ENCODE measurements at places on chromosomes 1 and 21.

DNA sequence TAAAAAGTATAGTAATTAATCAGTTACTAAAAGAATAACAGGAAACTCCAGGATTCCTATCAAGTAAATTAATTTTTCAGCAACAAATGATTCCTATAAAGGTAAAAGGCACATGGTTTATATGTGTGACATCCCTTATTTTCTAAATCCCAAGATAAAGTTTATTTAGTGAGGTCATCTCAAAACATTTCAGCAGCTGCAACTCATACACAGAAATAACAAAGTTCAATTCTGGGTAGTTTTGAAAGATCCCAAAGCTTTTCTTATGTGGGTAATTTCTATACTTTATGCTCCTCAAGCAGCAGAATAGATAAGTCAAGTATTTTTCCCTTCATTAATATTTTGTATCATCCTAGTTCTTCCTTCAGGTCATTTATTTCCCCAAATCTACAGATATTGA lies 117.7 kb downstream of the EIF4G3 start:
- no peak for DNase-seq

DNA sequence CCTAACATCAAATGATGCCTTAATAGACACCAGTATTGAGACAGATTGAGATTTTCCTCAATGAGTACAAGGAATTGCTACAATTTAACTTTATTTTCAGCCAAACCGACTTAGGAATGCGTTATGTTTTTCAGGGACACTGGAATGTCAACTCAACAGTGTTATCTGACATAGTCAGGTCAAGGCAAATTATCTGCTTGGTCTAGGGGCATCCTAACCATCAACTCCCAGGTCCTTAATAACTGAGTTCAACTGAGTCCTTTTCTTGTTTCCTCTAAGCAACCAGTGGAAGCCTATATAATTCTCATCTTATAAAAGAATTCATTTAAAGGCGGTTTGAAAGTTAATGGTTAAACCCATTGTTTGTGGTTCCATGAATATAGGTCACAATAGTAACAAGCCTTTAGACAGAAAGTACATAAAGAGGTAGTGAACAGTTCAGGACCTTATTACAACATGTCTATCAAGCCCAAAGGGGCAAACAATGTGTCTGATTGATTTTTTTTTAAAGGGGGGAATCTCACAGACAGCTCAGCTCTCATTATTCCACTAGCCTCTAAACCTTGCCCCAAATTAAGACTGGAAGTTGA lies 32.3 kb upstream of the NR5A2 start:
- no peak for DNase-seq

- DNase-seq, result no peak
Observed at GRCh38 chr1:116738673-116739370, 15.4 kb upstream of the CD2 start.

- no peak for DNase-seq
Observed at GRCh38 chr1:168335500-168335899, 54.8 kb downstream of the TBX19 start.

DNA sequence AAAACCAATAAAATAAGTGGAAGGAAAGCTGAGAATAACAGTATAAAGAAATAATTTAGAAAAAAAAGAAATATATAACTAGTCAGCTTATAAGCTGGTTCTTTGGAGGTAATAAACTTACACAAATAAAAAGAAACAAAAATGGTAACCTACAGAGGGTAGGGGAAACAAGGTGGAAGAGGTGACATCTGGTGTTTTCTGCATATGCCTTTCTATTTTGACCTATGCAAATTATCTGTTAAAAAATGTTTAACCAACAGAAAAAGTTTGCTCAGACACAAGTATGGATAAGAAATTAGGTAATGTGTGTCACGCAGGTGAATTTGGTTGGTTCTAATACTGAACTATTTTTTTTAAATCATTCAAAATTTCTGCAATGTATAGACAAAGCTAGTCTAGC lies 53.6 kb upstream of the DMRTA2 start:
- no peak for DNase-seq

GRCh38 chr1:184822267-184822666 lies 67.6 kb upstream of the EDEM3 start:
- DNase-seq, result no peak

GRCh38 chr1:9559673-9560072 lies 20.4 kb downstream of the SLC25A33 start:
- DNase-seq, result no peak

- no peak for DNase-seq
Observed at GRCh38 chr1:104726917-104727316, 977.2 kb downstream of the AMY1C start.

DNA sequence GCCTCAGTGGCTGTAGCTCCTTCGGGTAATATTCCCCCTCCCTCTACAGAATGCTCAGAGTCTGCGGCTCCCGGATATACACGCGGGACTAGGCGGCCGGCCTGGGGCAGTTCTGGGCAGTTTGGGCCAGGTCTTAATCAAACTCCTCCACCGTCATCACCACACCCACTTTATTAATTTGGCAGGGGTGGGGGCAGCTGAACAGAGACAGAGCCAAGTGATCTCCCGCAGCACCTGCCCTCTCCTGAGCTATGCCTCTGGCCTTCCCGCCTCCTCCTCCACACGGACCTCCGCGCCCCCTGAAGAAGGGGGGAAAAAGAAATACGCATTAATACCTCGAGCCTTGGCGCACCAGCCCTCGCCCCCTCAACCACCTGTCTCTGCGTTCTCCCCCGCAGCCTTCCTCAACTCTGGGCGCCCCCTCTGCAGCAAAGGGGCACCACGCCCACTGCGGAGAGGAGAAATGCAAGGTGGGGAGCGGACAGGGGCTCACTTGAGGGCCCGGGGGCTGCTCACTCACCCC lies 42.6 kb downstream of the CD34 start:
- no peak for DNase-seq

Measured in stimulated activated CD4-positive, alpha-beta T cell treated with anti-CD3 and anti-CD28 coated beads, Interleukin-1b, Interleukin-23, amount 100 ng/mL, for 1 hour (primary cell).